ENCODE measurements at places on chromosomes 7 and 10.
A peak's percentile ranks its signal among the peaks of the same experiment; 100 is the strongest.

DNA sequence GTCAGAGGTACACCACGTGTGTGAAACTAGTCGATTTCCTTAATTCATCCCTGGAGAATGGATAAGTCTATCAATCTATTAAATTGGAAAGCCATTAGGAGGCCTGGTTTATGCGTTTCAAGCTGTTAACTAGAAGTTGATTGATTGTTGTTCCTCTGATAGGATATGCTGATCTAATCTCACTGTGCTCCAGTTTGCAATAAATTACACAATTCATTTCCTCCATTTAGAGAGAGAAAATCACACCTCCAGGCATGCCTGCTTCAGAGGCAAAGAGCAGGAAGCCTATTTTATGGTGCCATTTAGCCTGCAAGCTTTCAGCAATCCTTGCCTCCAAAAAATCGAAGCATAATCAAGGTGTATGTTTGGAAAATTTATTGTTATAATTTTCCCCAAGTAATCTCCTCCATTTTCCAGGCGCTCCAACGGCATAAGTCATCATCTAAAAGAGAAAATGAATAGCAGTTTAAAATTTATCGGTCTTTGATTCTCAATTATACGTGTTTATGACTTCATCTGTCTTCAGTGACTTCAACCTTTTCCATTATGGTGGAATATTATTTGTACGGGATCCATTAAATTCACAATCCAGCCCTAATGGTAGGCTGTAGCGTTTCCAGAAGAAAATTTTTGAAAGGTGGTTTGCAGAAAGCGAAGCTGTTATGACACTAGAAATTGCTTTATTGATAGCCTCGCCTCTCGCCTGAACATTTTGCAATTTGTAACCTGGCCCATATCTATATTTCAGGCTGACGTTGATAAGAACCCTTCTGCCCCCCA lies 42.9 kb upstream of the HMX3 start:
- DNase-seq: no peak

GRCh38 chr10:125795128-125795527 lies 19.5 kb upstream of the MMP21 start:
- no peak for DNase-seq

DNA sequence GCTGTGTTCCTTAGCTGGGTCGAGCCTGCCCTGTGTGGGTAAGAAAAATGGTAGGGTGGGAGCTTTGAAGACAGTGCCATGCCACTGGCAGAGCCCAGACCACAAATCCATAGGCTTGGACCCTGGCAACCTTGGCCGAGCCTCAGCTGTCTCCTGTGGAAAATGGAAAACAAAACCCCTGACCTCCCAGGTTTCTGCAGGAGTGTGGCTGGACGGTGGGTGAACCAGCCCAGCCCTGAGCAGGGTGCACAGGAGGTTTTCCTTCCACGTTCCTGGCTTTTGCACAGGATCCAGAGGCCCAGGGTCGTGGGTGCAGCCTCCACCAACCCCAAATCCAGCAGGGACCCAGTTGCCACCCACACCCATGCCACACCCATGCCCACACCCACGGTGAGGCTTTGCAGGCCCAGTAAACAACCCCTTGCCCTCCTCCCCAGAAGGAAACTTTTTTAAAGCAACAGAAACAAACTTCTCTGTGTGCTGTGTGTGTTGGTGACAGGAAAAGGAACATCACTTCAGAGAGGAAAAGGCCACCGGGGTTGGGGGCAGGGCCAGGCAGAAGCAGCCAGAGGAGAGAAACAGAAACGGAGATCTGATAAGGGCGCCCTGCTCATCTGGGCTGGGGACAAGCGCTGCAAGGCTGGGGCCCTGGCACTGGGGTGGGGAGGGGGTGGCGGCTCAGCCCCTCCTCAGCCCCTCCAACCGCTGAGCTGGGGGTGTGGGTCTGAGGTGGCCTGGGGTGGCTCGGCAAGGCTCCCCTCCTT lies 20.7 kb upstream of the ZMIZ1 start:
- DNase-seq: no peak

GRCh38 chr7:38351601-38352000 lies 78.2 kb upstream of the TARP start:
- DNase-seq: no peak

DNA sequence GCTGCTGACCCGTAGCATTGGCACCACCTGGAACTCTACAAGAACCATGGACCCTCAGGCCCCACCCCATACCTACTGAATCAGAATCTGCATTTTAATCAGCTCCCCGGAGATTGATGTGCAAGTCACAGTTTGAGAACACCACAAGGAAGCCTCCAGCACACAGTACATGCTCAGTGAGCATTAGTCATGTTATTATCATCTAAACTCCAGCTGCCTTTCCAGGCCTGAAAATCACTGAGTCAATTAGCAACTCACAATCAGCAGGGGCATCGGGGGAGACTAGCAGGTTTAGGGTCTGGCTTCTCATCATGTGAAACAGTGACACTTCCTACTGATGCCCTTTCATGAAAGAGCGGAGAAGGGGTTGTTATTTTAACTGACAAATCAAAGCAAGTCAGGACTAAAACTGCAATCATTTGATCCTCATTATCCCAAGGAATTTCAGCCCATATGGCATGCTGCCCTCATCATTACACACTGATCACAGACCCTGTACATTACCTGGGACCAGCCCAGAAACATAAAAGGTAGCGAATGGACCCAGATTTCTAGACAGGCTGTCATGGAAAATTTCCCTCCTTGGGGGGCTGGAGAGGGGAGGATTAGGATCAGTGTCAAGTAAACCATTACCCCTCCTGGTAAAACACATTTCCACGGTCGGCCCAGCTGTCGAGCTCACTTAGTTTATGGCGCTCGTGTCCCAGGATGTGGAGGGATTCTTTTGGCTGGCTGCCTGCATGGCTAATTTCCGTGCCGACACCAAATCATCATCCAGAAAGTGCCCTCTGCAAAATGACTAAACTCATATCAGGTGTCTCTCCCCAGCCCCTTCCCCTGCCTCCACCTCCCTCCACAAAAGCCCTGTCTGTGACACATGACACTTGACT lies 122.8 kb downstream of the PRLHR start:
- DNase-seq: no peak

GRCh38 chr10:24091256-24091655 lies 117.7 kb upstream of the KIAA1217 start:
- DNase-seq: no peak

GRCh38 chr7:24504836-24505235 lies 68.4 kb upstream of the PALS2 start:
- DNase-seq: peak; percentile 40

GRCh38 chr7:88095-88926 lies 104.1 kb upstream of the FAM20C start:
- DNase-seq: no peak

DNA sequence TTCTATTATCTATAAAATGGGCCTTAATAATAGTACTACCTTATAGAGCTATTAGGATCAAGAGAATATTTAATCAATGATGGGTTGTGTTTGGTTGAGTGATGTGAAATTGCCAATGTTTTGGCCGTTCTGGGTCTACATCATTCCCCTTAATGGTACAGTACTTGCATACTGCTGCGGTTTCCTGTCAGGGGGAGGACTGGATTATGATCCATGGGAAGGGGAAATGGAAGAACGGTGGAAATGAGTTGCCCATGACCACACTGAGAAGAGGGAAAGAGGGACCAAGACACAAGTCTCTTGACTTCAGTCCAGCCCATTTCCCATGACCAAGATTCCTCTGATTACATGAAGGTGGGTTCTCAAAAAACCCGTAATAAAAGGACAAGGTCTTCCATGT lies 999 bp upstream of the MRPS24 start:
- DNase-seq: no peak

- no peak for DNase-seq
Observed at GRCh38 chr7:49481075-49481474, 292.4 kb upstream of the VWC2 start.
